ENCODE measurements at places on chromosomes 12 and 14.

GRCh38 chr12:103494051-103494733 lies 1.6 kb downstream of the C12orf42 start:
- no peak for DNase-seq

GRCh38 chr12:130555628-130556485 lies 160.2 kb downstream of the RIMBP2 start:
- no peak for DNase-seq

- DNase-seq = no peak
These were observed 72.8 kb upstream of the ARHGAP5 start for GRCh38 chr14:32004300-32004699.

- DNase-seq = no peak
These were observed 4.4 kb downstream of the KRT76 start for GRCh38 chr12:52772772-52773171.

GRCh38 chr14:49636866-49637265 lies 1.8 kb upstream of the DNAAF2 start:
- no peak for DNase-seq

- peak; percentile 12 for DNase-seq
These were observed 7.0 kb upstream of the RPS26 start for GRCh38 chr12:56034586-56035332.

GRCh38 chr12:2539938-2540337 lies 254.8 kb upstream of the FKBP4 start:
- no peak for DNase-seq

DNA sequence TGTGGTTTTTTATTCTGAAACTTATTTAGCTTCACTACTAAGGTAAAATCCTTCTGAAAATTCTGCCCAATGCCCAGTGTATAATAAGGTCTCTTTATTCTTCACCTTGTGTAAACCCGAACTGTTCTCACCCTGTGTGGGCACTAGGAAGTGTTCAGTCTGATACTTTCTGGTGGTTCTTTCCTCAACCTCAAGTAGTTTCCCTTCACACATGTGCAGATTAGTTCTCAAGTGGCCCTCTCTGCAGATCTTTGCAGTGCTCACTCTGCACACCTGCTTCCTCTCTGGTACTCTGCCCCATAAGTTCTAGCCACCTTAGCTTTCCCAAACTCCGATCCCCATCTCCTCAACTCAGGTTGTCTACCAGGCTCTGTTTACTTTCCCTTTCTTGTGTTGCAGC lies 61.6 kb downstream of the RAD51B start:
- no peak for DNase-seq

DNA sequence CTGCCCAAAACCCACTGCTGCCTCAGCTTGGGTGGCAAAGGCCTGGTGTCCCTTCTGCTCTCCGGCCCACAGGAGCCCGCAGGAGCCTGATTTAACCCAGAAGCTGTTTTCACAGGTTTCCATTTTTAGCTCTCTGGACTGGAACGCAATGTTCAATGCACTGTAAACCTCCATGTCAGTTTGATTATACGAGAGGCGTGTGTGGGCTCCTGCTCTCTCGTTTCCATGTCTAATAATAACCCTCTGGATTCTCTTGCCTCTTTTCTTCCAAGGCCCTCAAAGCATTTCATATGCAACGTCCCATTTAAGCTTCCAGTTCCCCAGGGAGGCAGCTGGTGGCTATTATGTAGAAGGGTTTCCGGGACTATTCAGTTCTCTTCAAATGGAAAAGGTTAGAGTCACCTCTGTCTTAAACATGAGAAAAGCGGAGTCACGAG lies 161.1 kb downstream of the SUDS3 start:
- DNase-seq = no peak

DNA sequence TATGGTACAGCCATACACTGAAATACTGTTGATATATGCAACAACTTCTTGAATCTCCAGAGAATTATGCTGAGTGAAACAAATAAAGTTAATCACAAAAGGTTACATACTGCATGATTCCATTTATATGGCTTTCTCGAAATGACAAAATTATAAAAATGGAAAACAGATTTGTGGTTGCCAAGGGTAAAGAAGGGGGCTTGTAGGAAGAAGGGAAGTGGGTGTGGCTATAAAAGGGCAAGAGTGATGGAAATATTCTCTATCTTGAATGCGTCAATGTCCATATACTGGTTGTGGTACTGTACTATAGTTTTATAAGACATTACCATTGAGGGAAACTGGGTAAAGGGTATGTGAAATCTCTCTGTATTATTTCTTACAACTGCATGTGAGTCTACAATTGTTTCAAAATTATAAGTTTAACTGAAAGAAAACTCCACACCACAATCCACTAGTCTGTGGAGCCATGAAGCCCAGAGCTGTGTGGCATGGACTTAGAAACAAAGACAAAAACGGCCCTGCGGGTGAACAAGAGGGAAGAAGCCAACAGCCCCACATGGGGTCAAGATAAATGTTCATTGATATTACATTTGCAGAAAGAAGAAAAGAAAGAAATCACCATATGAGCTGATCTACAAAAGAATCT lies 18.3 kb upstream of the TSPAN11 start:
- no peak for DNase-seq
